ENCODE measurements at places on chromosomes 7 and 10.

DNA sequence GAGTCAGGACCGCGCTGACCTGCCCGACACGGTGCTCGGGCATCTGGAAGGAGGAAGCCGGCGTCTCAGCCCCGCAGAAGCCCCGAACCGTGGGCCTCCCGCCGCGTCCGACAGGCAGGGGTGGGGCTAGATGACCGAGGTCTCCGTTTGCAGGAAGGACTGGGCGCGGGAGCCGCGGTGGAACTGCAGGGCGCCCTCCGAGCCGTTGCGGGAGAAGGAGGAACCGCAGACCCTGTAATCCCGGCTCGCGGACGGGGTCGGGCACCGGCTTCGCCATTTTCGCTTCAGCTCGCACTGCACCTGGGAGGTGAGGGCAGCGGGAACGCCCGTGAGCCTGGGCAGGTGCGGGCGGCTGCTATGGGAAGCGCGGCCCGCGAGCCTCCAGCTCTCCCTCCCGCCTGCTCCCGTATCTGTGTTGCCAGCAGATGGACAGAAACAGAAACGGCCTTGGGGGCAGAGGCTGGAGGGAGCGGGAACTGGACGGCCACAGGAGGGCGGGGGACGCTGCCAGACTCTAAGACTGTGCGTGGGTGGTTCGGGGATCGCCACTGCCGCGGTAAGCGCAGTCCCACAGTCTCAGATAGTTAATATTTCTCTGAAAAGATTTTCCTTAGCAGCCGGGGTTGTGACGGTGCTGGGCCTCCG lies 114.1 kb downstream of the VIPR2 start:
- DNase-seq = peak; percentile 32

DNA sequence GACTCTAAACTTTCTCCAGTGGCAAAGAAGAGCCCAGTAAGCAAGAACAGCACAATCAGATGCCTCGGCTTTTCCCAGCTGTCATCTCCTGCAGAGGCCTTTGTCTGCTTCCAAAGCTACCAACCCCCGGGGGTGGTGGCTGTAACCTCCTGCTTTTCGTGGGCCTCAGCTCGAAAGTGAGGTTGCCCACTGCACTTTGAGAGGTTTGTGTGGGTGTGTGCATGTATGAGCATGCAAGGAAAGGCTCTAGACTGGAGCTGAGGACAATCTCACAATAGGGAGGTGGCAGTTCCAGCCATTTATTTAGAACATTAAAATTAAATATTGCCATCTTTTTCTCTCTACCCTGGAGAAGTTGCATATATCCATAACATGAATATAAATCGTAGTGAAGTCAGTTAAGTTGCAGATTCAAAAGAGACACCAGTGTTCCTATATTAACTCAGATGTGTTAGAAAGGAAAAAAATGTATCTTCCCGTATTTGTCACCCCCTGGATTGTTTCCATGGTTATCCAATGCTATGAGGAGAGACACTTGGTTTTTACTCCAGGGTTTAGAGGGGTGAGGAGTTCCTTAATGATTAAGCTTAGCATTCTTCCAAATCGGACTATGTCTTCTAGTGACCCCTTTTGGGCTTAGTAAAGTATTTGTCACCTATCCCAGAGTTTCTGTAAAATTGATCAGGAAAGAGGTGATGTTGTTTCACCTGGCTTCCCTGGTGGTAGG lies 781.1 kb downstream of the INHBA start:
- DNase-seq = no peak

GRCh38 chr10:26725837-26726727 lies 28.6 kb downstream of the PDSS1 start:
- DNase-seq = peak; percentile 47

DNA sequence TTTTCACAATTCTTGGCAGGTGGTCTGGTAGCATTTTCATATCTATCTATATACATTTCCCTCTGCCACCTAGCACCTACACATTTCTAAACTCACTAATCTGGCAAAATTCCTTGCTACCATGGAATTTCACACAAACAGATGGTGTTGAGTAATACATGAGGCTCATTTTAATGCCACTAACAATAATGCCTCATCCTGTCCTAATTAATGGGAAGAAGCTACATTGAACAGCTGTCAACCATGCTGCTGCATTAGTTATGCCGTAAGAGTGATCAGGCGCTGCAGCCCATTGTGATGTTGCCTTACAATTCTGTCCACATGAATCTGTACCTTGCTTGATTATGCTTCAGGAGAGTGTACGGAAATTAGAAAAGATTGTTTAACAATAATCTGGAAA lies 23.2 kb downstream of the COL1A2 start:
- no peak for DNase-seq

DNA sequence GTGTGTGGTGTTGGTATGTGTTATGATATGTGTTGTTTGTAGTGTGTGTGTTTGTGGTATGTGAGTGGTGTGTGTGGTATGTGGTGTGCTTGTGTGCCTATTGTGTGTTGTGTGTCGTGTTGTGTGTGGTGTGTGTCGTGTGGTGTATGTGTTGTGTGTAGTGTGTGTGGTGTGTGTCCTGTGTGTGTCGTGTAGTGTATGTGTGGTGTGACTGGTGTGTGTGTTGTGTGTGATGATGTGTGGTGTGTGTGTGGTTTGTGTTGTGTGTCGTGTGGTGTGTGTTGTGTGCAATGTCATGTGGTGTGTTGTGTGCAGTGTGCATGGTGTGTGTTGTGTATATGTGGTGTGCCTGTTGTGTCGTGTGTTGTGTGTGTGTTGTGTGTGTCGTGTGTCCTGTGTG lies 144.6 kb downstream of the DNAJB6 start:
- DNase-seq = peak; percentile 4

GRCh38 chr7:28026237-28026636 lies 154.4 kb downstream of the JAZF1 start:
- DNase-seq = no peak

DNA sequence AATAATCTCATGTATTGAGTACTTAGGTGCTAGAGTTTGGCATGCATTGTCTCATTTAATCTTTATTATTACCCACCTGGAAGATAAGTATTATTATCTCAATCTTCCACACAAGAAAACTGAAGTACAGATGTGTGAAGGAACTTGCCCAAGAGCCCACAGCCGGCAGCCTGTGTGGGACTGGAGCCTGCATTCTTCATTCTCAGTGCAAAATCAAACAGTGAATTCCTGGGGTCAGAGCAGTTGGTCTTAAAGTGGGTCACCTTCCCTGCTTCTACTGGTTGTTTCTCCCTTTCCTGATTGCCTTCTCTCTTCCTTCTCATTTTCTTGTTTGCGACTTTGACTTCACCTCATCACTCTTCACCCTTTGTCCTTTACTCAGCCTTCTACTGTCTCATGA lies 144.7 kb upstream of the LYZL1 start:
- no peak for DNase-seq

- DNase-seq = no peak
Measured at GRCh38 chr10:70705121-70705861, 33.0 kb downstream of the ADAMTS14 start.

DNA sequence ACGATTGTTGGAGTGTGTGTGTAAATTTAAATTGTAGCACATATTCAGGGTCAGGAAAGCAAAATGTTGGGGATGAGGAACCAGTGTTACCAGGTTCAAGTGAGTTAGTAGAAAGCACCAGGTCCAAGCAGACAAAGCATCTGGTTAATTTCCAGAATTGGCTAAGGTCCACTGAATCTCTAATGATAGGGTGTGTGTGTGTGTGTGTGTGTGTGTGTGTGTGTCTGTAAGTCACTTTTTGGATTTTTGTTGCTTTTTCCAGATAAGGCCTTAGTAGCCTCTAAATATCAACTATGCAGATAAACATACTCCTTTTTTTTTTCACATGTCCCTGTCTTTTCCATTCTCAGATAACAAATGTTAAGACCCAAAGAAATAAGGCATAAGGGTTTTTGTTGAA lies 36.6 kb upstream of the FMC1 start:
- DNase-seq = no peak

DNA sequence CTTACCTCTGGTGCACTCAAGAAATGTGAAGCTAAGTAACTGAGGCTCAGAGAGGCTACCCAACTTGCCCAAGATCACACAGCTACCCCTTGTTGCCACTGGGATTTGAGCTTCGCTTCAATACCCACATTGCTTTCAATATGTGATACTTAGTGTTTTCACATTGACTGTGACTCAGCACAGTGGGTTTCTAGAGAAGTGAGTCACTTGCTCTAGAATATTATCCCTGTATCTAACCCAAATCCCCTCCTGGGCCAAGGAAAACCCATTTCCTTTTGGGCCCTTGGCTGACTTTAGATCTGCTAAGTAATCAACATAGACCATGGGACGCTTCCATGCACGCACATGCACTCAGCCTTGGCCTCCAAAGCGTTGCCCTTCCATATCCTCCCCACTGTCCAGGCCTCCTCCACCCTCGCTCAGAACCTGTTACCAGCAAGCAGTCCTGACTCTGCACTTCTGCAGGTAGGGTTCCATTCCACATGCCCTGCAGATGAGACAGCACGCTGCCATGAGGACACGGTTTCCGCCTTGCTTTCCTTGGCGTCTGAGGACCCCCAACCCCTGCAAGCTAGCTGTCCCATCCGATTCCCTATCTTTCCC lies 87.7 kb upstream of the CHST15 start:
- DNase-seq = no peak

DNA sequence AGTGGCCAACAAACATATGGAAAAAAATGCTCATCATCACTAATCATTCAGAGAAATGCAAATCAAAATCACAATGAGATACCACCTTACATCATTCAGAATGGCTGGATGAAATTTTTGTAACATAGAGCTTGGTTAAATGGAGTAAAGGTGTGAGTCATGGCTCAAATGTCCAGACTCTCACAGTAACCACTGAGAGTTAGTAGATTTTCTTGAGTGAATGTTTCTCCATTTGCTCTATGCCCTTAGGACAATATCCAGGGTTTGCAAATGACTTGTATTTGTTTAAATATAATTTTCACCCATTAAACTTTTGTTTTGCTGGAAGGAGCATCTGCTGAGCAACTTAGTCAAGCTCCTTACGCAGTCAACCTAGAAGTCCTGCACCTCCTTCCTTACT lies 967.2 kb downstream of the XPNPEP1 start:
- no peak for DNase-seq

DNA sequence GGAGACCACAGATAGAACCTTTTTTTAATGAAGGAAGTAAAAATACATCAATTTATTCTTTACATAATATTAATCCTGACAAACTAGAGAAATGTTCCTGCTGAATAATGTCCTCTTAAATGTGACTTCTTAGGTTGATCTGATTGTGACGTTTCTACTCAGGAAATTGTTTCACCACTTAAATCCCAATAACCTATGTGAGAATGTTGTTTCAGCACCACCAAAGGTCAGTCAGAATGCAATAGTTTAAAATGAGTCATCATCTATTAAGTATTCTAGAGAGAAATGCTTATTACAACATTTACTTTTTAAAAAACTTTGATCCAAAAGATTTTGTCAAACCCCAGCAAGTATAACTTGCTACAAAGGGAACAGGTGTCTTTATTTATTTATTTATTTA lies 155.4 kb upstream of the CACNA2D1 start:
- no peak for DNase-seq

DNA sequence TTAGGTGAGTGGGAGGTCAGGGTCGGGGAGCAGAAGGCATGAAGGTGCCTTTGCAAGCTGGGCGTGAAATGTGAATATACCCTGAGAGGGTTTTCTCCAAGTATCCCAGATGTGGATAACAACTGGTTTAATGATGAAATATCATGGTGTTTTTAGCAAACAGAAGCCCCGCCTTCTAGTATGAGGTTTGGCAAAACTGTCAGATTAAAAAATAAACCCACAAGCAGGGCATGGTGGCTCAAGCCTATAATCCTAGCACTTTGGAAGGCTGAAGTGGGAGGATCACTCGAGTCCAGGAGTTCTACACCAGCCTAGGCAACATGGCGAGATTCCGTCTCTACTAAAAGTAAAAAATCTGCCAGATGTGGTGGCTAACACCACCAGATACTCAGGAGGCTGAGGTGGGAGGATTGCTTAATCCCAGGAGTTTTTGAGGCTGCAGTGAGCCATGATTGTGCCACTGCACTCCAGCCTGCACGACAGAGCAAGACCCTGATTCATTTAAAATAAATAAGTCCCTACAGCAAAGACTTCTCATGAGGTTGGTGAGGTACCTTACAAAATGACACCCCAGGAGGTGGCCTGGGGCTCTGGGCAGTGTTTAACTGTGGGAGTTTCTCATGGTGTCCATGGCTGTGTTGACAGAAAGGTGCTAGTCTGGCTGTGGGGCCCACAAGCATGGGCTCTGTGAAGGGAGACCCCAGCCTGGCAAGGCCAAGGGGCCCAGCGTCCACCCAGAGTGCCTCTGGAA lies 6.7 kb upstream of the PWWP2B start:
- peak; percentile 29 for DNase-seq

DNA sequence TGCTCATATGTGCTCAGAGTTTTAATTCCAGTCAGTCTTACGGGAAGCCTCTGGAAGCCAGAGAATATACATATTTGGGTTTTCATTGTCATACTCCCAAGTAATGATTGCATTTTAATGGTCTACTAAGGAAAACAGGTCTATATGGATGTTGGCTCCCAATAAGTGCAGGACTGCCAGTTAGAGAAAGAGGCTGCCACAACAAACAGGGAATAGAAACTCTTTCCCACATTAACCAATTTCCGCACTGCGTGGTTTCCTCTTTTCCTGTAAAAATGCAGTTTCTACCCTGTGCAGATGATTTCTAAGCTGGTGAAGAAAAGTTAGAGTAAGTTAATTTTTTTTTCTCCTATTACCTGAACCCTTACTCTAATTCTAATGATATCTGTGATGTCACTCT lies 78.2 kb downstream of the CCSER2 start:
- no peak for DNase-seq

DNA sequence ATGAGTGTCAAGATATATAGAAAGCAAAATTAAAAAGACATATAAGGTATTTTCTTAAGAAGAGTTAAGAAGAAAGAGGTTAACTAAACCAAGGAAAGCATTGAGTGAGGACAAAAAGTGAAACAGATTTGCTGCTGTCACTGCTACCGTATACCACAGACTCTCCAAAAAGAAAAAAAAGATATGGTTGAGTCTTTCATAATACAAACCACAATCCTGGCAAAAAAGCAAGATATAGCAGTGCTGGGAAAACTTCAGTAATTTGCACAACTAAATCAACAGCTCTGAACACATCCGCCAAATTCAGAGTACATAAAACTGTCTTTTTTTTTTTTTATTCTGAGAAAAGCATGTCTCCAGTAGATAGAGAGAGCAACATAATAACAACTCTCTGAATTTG lies 114.7 kb downstream of the ETV1 start:
- DNase-seq = no peak

DNA sequence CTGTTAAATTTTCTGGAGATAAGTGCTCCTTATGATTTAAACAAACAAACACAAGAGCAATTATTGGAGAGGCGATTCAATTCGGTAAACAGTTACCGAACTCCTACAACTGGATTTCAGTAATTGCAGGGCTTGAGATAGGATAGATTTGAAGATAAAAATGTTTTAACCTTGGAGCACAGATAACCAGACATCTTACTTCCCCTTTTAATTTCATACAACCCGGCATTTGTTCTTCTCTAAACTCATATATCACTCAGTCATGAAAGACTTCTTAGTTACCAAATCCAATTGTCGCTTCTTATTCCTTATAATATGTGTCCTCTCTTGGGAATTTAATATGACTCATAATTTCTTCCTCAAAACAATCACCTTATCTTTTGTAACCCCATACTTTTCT lies 235.9 kb upstream of the CSTF2T start:
- DNase-seq = no peak

All from activated naive CD8-positive, alpha-beta T cell treated with anti-CD3 and anti-CD28 coated beads, Interleukin-2, amount 10 ng/mL, durations not matched to agents 7 days and 5 days (primary cell).